ENCODE measurements at places on chromosomes 5 and 9.

GRCh38 chr5:141716009-141716408 is 34.0 kb upstream of the ARAP3 start:
- DNase-seq, result no peak

- DNase-seq, result no peak
Measured at GRCh38 chr9:38486056-38486615, 61.9 kb upstream of the IGFBPL1 start.

DNA sequence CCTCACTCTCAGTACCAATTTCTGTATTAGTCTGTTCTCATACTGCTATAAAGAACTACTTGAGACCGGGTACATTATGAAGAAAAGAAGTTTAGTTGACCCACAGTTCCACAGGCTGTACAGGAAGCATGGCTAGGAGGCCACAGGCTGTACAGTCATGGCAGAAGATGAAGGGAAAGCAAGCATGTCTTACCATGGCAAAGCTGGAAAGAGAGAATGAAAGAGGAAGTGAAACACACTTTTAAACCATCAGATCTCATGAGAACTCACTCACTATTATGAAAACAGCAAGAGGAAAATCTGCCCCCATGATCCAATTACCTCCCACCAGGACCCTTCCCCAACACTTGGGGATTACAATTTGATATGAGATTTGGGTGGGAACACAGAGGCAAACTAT is 698.8 kb downstream of the CDH9 start:
- no peak for DNase-seq

DNA sequence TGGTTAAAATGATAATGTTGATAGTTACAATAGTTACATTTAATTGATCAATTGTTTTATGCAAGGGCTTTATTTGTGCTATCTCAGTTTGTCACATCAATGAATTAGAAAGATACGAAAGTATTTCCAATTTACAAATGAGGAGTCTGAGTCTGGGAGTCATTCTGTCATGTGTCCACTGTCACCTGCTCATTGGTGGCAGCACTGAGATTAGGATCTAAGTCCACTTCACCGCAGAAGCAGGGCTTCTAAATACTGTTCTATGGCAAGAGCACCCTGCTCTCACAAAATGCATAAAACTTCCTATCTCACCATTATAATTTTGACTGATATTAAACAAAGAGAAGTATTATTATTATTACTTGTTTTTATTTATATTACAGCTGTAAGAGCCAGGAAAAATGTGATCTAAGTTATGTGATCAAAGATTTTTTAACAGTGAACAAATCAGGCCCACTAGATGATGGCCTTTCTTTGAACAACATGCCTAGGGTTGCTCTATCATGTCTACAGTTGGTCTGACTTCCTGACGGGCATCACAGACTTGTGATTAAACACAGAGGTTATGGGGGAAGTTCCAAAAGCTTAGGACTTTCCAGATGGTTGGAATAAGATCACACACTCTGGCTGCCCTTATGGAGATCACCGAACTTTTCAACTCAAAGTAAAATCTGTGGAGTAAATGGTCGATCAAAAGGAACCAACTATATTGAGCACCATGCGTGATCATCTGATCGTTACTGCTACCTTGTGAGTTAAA is 15.1 kb downstream of the TLR4 start:
- DNase-seq, result no peak

DNA sequence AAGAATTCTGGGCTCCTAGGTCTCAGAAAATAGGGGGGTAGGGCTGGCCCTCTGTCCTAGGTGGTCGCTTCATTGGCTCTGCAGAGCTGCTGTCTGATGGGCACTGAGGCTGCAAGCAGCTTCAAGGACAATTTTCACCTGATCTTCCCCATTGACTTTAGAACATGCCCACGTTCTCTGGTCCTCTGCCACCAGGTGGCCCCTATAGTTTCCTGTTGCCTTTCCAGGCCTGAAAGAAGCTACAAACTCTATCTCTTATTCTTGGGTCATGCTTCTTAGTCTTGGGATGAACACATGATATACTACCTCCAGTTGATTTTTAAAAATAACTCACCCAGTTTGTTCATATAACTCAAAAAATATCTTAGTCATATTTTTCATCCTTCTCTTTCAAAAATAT is 26.3 kb downstream of the SPZ1 start:
- DNase-seq, result peak; percentile 57

DNA sequence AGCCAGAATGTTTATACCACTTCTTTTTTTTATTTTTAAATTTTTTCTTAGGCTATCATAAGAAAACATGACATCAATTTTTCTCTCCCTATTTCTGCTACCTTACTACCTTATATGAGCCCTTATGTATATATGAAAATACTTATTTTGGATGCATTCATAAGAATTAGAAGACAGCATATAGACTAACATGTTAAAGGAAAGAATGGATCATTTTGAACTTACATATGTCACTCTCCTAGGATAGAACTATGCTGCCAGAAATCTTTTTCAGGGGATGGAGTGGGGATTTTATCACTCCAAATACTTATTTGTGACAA is 51.8 kb downstream of the SNX24 start:
- DNase-seq, result no peak

- DNase-seq, result no peak
Measured at GRCh38 chr9:16202914-16203728, 650.3 kb downstream of the CCDC171 start.

DNA sequence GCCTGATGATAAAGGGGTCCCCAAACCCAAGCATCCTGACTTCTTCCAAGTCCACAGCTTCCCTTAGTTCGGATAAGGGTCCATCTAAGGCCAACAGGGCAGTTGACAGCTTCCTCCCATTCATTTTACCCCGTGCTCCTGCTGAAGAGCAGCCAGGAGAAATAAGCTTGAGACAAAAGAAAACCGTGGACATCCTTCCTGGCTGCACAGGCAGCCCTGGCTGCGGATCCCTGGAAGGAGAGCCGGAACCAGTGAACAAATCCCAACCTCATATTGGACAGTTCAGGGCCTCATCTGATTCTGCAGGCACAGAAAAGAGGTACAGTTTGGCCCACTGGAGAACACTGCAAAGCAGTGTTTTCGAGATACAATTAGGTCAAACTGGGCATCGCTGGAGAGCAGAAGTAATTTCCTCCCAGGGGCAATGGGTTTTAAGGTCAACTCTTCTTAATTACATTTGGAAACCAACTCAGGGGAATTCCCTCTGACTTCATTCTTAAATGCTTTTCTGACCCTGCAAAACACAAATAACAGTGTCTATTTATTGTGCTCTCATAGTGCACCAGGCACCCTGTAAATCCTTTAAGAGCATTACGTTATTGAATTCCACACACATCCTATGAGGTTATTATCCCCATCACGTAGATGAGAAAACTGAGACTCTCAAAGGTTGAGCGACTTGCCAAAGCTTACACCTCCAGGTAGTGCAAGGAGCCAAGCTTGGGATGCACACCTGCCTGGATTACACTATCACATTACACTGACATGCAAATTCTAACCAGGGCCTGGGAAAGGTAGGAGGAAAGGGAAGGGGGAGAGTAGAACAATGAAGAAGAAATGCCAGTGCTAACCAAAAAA is 21.2 kb downstream of the ADAM19 start:
- DNase-seq, result no peak

DNA sequence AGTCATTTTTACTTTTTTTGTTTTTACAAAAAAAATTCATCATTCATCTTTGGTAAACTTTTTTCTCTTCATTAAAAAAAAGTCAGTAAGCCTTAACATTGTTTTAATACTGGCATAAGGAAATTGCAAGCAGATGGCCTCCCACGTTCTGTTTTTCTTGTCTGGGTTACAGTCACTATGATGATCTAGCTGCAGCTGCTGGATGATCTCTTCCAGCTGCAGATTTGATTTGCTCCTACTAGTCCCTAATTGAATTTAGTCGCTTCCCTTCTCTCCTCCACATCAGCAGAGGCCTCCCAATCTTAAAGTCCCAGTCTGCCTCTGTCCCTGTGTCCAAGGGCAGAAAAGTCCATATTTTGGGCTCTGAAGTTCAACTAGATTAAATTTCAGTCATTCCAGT is 106.8 kb upstream of the PTGER4 start:
- no peak for DNase-seq

DNA sequence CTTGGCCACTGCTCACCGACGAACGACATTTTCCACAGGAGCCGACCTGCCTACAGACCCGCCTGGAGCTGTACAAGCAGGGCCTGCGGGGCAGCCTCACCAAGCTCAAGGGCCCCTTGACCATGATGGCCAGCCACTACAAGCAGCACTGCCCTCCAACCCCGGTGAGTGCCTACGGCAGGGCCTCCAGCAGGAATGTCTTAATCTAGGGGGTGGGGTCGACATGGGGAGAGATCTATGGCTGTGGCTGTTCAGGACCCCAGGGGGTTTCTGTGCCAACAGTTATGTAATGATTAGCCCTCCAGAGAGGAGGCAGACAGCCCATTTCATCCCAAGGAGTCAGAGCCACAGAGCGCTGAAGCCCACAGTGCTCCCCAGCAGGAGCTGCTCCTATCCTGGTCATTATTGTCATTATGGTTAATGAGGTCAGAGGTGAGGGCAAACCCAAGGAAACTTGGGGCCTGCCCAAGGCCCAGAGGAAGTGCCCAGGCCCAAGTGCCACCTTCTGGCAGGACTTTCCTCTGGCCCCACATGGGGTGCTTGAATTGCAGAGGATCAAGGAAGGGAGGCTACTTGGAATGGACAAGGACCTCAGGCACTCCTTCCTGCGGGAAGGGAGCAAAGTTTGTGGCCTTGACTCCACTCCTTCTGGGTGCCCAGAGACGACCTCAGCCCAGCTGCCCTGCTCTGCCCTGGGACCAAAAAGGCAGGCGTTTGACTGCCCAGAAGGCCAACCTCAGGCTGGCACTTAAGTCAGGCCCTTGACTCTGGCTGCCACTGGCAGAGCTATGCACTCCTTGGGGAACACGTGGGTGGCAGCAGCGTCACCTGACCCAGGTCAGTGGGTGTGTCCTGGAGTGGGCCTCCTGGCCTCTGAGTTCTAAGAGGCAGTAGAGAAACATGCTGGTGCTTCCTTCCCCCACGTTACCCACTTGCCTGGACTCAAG is 1.5 kb downstream of the CSF2 start:
- DNase-seq, result peak; percentile 45

DNA sequence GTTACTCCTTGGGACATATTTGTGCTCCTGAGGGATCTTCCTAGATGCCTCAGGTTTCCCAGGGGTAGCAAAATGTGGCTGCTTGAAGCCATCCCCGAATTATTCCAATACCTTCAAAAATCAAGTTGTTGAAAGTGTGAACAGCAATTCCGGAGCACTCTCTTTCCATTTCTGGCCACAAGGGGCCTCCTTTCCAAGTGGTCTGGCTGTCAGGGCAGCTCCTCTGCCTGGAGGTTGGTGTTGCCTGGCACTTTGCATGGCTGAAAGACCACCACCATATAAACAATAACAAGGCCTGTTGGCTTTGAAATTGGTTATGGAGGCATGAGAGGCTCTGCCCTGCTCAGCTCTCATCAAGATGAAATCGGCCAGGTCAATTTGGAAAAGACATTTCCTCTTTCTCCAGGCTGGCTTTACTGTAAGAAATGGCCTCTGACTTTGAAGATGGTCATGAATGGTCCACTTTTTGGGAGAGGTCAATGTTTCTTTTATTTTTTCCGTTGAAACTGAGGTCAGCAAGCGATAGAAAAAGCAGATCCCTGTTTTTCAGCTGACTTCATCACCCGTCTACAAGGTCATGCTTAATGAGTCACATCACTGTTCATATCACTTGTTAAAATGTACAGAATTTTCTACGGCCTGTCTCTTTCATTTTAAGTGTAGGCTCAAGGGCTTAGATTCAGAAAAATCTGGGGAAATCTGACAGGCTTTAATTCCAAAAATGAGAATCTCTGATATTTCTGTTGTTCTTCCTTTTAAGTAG is 481.1 kb upstream of the ZNF608 start:
- DNase-seq, result no peak

- DNase-seq, result peak; percentile 25
Measured at GRCh38 chr9:38393128-38393796, 760 bp downstream of the ALDH1B1 start.

DNA sequence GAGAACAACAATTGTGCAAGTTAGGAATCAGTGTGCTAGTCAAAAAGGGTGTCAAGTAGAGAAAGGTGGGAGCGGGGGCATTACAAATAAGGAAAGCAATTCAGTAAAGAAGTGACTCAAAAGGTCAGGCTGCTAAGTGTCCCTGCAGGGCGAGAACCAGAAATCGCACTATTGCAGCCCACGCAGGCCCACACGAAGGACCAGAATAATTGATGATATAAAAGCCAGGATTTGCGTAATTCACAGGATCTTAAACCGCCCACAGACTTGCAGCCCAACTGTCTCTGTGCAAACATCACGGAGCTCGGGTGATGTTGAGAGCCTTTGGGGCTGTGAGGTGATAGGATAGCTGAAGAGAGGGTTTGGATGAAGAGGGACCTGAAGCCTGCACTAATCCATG is 349.0 kb downstream of the BRINP1 start:
- no peak for DNase-seq

GRCh38 chr5:76669245-76669644 is 46.0 kb upstream of the F2RL2 start:
- DNase-seq, result no peak

DNA sequence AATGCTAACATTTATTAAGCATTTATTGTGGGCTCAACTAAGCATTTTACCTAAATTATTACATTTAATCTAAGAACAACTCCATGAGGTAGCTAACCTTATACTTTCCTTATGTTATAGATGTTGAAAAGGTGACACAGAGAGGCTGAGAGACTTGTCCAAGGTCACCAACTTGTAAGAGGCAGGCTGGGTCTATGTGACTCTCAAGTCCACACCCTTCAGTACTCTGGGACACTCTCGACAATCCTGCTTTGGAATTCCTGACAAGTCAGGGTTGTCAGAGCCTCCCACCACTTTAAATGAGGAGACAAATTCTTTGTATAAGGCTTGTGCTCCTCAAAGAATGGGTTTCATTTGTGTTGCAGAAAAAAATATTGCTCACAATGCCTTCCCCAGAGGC is 67.2 kb downstream of the NRG2 start:
- DNase-seq, result no peak

DNA sequence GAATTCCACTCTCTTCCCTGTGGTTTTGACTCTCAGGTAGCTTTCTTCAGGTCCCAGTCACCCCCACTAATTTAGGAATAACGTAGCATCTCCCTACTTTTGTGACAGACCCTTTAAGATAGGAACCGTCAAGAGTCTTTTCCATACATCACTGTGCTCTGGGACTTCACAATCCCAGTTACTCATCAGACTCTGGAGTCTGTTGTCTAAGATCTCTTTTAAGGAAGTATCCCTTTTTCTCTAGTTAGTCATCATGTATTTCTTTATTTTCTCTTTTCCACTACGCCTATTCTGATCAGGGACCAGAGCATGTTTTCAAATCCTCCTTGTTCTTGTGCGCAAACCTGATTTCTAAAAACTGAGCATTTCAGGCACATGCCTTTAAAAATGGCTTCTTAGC is 143.0 kb downstream of the GOLPH3 start:
- DNase-seq, result no peak
